PC-3 (cell line): ENCODE measurements at places on chromosomes 6 and 20. TPM values are rescaled to one million over a fixed set of nuclear protein-coding genes. Genes with fewer than 3 reads are reported as not detected.

Gene SYNDIG1
- total RNA-seq = not detected in 2 replicates

Gene SMAP1
- total RNA-seq = 14.9 and 15.7 TPM in 2 replicates

GRCh38 chr6:114288701-114289495 is 53.9 kb downstream of the HS3ST5 start:
- no peak for DNase-seq

DNA sequence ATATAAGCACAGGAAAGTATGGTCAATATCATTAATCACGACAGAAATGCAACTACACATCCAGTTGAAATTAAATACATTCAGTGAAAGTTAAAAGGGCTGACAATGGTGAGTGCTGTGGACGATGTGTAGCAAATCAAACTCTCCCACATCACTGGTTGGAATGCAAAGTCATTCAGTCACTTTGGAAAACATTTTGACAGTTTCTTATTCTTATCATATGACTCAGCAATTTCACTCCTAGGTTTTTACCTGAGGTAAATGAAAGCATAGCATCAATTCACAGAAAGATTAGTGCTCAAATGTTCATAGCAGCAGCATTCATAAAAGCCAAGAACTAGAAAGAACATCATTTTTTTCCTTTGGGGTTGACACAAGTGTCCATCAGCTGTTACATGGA is 28.6 kb upstream of the SAMD5 start:
- peak; percentile 2 for DNase-seq

GRCh38 chr6:170347091-170347490 is 40.5 kb downstream of the FAM120B start:
- peak; percentile 11 for DNase-seq

- DNase-seq = peak; percentile 77
Measured at GRCh38 chr6:106591111-106591825, 38.0 kb downstream of the RTN4IP1 start.

DNA sequence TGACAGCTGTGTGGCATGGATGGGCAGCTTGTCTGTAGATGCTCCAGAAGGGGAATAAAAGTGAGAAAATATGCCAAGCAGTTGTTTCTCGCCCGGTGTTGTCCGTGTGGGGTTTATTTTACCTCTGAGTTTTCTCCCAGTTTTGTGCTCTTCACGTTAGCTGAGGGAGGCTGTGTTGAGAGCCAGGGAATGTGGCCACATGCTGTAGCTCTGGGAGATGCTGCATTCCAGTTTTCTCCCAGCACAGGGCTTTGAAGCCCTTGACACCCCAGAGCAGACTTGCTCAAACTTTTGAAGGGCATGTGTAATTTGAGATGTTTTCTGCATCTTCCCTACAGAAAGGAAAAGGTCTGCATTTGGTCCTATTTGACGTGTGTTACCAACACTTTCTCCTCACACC is 67.7 kb downstream of the RREB1 start:
- no peak for DNase-seq

DNA sequence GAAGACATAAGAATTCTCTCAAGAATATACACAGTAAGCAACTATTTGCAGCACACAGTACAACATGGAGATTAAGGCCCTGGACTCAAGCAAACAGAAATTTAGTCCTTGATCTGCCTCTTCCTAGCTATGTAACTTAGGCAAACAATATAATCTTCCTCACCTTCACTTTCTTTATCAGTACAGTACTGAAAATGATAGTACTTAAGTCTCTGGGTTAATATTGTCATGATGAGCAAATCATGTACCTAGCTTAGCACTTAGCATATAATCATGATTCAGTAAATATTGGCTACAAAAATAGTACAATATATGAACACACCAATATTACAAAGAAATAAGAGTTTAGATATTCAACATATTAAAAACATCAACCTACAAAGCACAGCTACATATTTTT is 320.5 kb downstream of the HACE1 start:
- DNase-seq = no peak

GRCh38 chr6:28353981-28354676 is 4.4 kb downstream of the ZKSCAN3 start:
- peak; percentile 95 for DNase-seq

DNA sequence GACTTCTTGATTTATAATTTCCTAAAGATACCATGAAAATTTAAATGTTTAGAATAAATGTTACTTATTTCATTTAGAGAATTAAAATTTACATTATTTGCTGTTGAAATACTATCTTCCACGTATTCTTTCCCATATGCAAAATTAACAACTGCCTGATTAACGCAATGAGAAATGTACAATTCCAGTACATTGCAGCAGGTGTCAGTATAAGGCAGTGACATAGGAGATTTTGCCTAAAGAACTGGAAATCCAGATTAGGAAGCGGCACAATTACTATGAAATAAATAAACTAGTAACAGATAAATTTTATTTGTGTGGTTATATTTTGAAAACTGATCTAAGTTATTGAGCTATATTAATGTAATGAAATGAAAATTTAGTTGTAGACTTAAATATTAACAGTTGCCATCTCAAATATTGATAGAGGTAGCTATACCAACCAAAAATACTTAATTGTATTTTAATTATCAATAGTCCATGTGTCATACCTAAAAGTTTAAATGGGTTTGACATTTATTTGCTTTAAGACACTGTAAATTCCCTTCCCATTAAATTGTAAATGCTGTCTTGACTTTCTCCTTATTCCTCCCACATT is 300.2 kb downstream of the UTRN start:
- peak; percentile 61 for DNase-seq

DNA sequence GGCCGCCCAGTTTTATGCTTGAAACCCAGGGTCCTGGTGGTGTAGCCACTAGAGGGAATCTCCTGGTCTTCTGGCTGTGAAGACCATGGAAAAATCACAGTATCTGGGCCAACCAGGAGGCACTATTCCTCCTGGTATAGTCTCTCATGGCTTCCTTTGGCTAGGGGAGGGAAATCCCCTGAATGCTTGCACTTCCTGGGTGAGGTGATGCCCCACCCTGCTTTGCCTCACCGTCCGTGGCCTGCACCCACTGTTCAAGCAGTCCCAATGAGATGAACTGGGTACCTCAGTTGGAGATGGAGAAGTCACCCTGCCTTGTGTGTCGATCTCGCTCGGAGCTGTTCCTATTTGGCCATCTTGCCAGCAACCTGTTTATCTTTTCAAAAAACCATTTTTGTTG is 10.1 kb upstream of the ZNF337 start:
- DNase-seq = no peak
